Gastrocnemius medialis (tissue), 4 donors: ENCODE measurements at places on chromosomes 2 and 18. TPM values are rescaled to one million over a fixed set of nuclear protein-coding genes. Genes with fewer than 3 reads are reported as not detected.

GRCh38 chr2:219508971-219509779, 5.1 kb upstream of the ASIC4 start:
- peaks cover 20% of the 10 kb centered on the region for H3K27me3 ChIP-seq
- DNase-seq, result no peak
- no peak overlapping the region for H3K27ac ChIP-seq

GRCh38 chr18:13545955-13546354, 180.4 kb downstream of the FAM210A start:
- H3K27me3 ChIP-seq, result no peaks in the 10 kb centered on the region
- no peaks in the 10 kb centered on the region for H3K36me3 ChIP-seq
- H3K4me3 ChIP-seq, result no peak overlapping the region
- peaks cover 21% of the 10 kb centered on the region for H3K4me1 ChIP-seq
- no peak overlapping the region for H3K27ac ChIP-seq

GRCh38 chr2:21039080-21039556, 4.8 kb downstream of the APOB start:
- no peaks in the 10 kb centered on the region for H3K27me3 ChIP-seq
- no peak overlapping the region for H3K4me3 ChIP-seq
- H3K4me1 ChIP-seq, result peaks cover 18% of the 10 kb centered on the region
- no peak for DNase-seq
- H3K27ac ChIP-seq, result peak overlapping the region; percentile 64

- no peak for DNase-seq
- H3K4me3 ChIP-seq, result no peak overlapping the region
- no peak overlapping the region for H3K27ac ChIP-seq
- no peaks in the 10 kb centered on the region for H3K36me3 ChIP-seq
- no peaks in the 10 kb centered on the region for H3K4me1 ChIP-seq
Measured at GRCh38 chr18:78637442-78638402, 341.9 kb upstream of the SALL3 start.

DNA sequence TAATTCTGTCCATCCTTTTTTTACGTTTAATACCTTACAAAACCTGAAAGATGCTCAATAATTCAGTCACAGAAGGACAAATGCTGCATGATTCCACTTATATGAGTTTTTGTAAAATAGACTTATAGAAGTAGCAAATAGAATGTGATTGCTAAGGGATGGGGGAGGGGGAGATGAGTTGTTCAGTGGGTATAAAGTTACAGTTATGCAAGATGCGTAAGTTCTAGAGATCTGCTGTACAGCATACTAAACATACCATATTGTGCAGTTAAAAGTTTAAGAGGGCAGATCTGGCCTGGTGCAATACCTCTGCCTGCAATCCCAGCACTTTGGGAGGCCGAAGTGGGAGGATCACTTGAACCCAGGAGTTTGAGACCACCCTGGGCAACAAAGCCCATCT, 78.8 kb downstream of the TET3 start:
- H3K4me1 ChIP-seq, result no peaks in the 10 kb centered on the region
- DNase-seq, result no peak
- H3K27me3 ChIP-seq, result no peaks in the 10 kb centered on the region
- no peak overlapping the region for H3K27ac ChIP-seq

- no peak for DNase-seq
- H3K4me3 ChIP-seq, result no peak overlapping the region
- H3K27me3 ChIP-seq, result no peaks in the 10 kb centered on the region
- no peaks in the 10 kb centered on the region for H3K36me3 ChIP-seq
Measured at GRCh38 chr18:77995593-77995992, 745.9 kb downstream of the GALR1 start.

RAB6C gene
- total RNA-seq, result not detected

- H3K27ac ChIP-seq, result no peak overlapping the region
- no peak for DNase-seq
- no peaks in the 10 kb centered on the region for H3K27me3 ChIP-seq
- H3K36me3 ChIP-seq, result no peaks in the 10 kb centered on the region
- no peak overlapping the region for H3K4me3 ChIP-seq
- H3K4me1 ChIP-seq, result no peaks in the 10 kb centered on the region
Measured at GRCh38 chr2:14235667-14236066, 396.9 kb upstream of the LRATD1 start.

DNA sequence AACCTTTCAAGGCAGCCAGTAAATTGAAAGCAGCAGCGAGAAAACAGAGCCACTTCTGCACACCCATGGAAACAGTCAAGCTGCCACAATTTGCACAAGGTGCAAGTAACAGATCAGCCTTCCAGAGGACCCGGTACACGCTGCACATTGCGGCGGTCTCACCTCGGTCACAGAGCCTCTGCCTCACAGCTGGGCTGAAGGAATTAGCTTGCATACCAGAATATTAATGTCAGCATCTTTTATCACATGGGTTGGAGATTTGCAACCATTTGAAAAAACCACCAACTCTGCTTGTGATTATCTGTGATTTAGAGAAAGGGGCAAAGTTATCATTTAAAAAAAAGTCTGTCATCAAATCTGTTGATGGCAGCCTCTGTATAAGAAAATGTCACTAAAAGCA, 330.5 kb upstream of the TCF4 start:
- no peaks in the 10 kb centered on the region for H3K27me3 ChIP-seq
- H3K4me1 ChIP-seq, result no peaks in the 10 kb centered on the region
- H3K36me3 ChIP-seq, result no peaks in the 10 kb centered on the region
- H3K4me3 ChIP-seq, result no peak overlapping the region

PARD3B gene
- 2.2 TPM for total RNA-seq

- H3K27me3 ChIP-seq, result no peaks in the 10 kb centered on the region
- no peak overlapping the region for H3K27ac ChIP-seq
- no peak overlapping the region for H3K4me3 ChIP-seq
- DNase-seq, result no peak
- no peaks in the 10 kb centered on the region for H3K4me1 ChIP-seq
Measured at GRCh38 chr2:122326471-122326870, 571.0 kb downstream of the TSN start.

- no peak for DNase-seq
- H3K4me3 ChIP-seq, result no peak overlapping the region
- H3K27ac ChIP-seq, result no peak overlapping the region
- no peaks in the 10 kb centered on the region for H3K36me3 ChIP-seq
- no peaks in the 10 kb centered on the region for H3K4me1 ChIP-seq
Measured at GRCh38 chr18:73366713-73367112, 498.9 kb upstream of the NETO1 start.

- H3K27ac ChIP-seq, result no peak overlapping the region
- H3K4me1 ChIP-seq, result no peaks in the 10 kb centered on the region
- no peak for DNase-seq
- no peak overlapping the region for H3K4me3 ChIP-seq
Measured at GRCh38 chr2:205929246-205929942, 156.6 kb downstream of the INO80D start.

DNA sequence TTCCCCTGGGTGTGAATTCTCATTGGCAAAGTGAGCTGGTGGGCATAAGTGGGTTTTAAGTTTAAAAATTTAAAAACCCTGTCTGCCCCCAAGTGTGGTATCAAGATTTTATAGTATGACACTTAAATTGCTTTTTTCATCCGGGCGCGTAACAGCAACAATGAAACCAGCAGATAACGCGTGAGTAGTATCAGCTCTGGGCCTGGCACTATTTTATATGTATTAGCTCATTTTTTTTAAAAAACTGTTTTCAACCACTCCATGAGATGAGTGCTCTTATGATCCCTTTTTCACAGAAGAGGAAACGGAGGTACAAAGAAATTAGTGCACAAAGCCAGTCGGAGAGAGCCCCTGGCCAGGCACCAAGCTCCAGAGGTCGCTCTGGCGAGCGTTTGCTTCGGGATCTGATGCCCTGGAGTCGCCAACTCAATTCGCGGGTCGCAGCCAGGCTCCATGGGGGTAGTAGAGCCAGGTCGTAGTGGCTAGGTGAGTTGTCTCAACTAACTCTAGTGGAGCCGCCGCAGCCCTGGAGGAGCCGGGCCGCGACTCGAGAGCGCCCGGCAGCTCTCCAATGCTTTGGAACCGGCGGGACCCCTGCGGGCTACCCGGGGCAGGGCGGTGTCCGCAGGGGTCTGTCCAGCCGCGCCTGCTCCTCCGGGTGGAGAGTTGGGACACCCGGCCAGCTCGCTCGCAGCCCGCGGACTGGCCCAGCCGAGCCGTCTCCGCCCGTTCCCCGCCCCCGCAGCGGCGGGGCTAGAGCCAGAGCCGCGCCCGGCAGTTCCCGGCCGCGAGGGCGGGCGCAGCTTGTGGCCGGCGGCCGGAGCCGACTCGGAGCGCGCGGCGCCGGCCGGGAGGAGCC, at the start of gene IL1R1:
IL1R1 (plus strand) TSS at position 777 of the 859 bp plus-strand sequence. CDS start 14,979 bp downstream, outside the sequence.
- peak within 1 kb of the TSS; percentile 94 for H3K27ac ChIP-seq
- H3K36me3 ChIP-seq, result peaks cover 19% of the 10 kb centered on the region
- no peaks in the 10 kb centered on the region for H3K27me3 ChIP-seq

AGFG1 gene
- total RNA-seq, result 75.6 TPM

FN1 gene
- total RNA-seq, result 341 TPM

ANTXR1 gene
- total RNA-seq, result 8.0 TPM

- peak overlapping the region; percentile 76 for H3K4me3 ChIP-seq
- H3K4me1 ChIP-seq, result peaks cover 16% of the 10 kb centered on the region
- no peaks in the 10 kb centered on the region for H3K27me3 ChIP-seq
- H3K36me3 ChIP-seq, result no peaks in the 10 kb centered on the region
- no peak for DNase-seq
- H3K27ac ChIP-seq, result no peak overlapping the region
Measured at GRCh38 chr18:46072959-46073358, 899 bp upstream of the PSTPIP2 start.

- H3K36me3 ChIP-seq, result no peaks in the 10 kb centered on the region
- peak overlapping the region; percentile 32 for H3K27ac ChIP-seq
- H3K4me3 ChIP-seq, result no peak overlapping the region
- H3K4me1 ChIP-seq, result peaks cover 3% of the 10 kb centered on the region
- H3K27me3 ChIP-seq, result no peaks in the 10 kb centered on the region
Measured at GRCh38 chr18:35458677-35459441, 38.9 kb downstream of the INO80C start.

DNA sequence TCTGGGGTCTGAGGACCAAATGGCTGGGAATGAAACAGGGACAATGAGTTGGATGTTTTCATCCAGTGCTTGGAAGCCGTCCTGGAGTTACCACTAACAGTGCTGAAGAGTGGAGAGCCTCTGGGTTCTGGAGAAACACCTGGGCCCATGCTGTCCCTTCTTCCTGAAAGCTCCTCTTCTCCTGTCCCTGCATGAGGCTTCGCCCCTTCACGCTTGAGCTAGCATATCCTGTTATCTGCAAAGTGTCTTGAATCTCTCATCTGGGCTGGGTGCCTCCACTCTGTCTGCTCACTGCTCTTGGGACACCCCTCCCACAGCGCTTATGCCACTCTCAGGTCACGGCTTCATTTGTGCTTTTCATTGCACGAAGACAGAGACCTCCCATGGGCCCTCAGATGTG, 154.5 kb downstream of the MYCN start:
- no peaks in the 10 kb centered on the region for H3K4me1 ChIP-seq
- no peak overlapping the region for H3K27ac ChIP-seq
- DNase-seq, result no peak

C2orf78 gene
- total RNA-seq, result not detected

ALPG gene
- not detected for total RNA-seq

GRCh38 chr2:226426292-226426736, 373.3 kb downstream of the IRS1 start:
- H3K4me1 ChIP-seq, result peaks cover 13% of the 10 kb centered on the region
- DNase-seq, result no peak
- H3K27me3 ChIP-seq, result no peaks in the 10 kb centered on the region
- no peaks in the 10 kb centered on the region for H3K36me3 ChIP-seq

GRCh38 chr2:234047361-234047760, 3.1 kb upstream of the SPP2 start:
- no peak overlapping the region for H3K4me3 ChIP-seq
- H3K4me1 ChIP-seq, result no peaks in the 10 kb centered on the region
- no peak overlapping the region for H3K27ac ChIP-seq

RND3 gene
- total RNA-seq, result 13.7 TPM

- H3K4me3 ChIP-seq, result peak overlapping the region; percentile 60
- peak overlapping the region; percentile 96 for H3K27ac ChIP-seq
- no peaks in the 10 kb centered on the region for H3K27me3 ChIP-seq
- DNase-seq, result peak; percentile 85
- H3K4me1 ChIP-seq, result peaks cover 18% of the 10 kb centered on the region
Measured at GRCh38 chr2:237600205-237600846, 9.8 kb upstream of the RAB17 start.

LCT gene
- 0.13 TPM for total RNA-seq

- no peaks in the 10 kb centered on the region for H3K27me3 ChIP-seq
- no peaks in the 10 kb centered on the region for H3K36me3 ChIP-seq
- no peaks in the 10 kb centered on the region for H3K4me1 ChIP-seq
- DNase-seq, result no peak
- no peak overlapping the region for H3K27ac ChIP-seq
Measured at GRCh38 chr18:13572721-13573120, 153.6 kb downstream of the FAM210A start.

MC2R gene
- not detected for total RNA-seq

AOX1 gene
- total RNA-seq, result 39.3 TPM

SRD5A2 gene
- 0.07 TPM for total RNA-seq

DNA sequence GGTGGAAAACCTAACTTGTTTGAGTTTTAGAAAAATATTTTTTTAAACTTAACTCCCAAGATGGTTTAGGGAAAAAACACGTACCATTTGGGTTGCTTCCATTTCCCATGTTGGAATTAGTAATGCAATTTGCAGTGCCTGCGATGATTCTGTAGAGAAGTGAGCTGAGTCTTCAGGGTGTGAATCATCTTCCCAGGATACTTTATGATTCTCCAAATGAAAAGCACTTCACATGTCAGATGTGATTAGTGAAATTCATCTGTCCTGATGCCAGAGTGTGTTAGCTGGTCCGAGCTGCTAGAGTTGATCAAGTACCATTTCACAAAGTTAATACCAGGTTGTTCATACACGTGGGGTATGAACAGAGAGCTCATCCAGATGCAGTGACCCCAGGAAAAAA, 59.1 kb downstream of the ACOXL start:
- DNase-seq, result no peak
- no peaks in the 10 kb centered on the region for H3K36me3 ChIP-seq
- H3K4me3 ChIP-seq, result no peak overlapping the region
- no peak overlapping the region for H3K27ac ChIP-seq
- no peaks in the 10 kb centered on the region for H3K27me3 ChIP-seq

REG3G gene
- not detected for total RNA-seq

GRCh38 chr2:9406529-9407362, 16.6 kb downstream of the ITGB1BP1 start:
- H3K4me1 ChIP-seq, result no peaks in the 10 kb centered on the region
- no peak overlapping the region for H3K27ac ChIP-seq
- H3K27me3 ChIP-seq, result no peaks in the 10 kb centered on the region
- no peak for DNase-seq

DNA sequence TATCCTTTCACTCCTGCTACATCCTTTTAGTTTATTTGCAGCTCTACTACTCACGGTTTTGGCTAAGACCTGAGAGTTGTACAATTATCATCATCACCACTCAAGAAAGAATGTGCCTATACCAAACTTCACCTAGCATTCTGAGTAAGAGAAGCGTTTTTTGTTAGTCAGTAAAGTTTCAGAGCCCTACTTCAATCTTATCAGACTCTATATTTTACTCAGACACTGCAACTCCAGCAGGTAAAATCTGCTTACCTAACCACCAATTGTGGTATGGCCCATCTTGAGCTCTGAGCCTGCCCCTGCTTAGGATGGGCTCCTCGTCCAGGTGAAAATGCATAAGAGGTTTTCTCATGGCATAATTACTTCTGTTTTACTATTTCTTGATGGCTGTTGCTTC, 37.1 kb downstream of the ICOS start:
- no peak overlapping the region for H3K27ac ChIP-seq
- DNase-seq, result no peak

GRCh38 chr18:31609886-31610285, 18.2 kb downstream of the TTR start:
- no peaks in the 10 kb centered on the region for H3K27me3 ChIP-seq
- no peak overlapping the region for H3K4me3 ChIP-seq
- no peak for DNase-seq
- H3K27ac ChIP-seq, result no peak overlapping the region
- H3K36me3 ChIP-seq, result no peaks in the 10 kb centered on the region

ACTG2 gene
- 0.41 TPM for total RNA-seq

GRCh38 chr18:51076503-51076902, 46.5 kb downstream of the SMAD4 start:
- DNase-seq, result no peak
- no peak overlapping the region for H3K4me3 ChIP-seq
- peaks cover 5% of the 10 kb centered on the region for H3K4me1 ChIP-seq
- no peak overlapping the region for H3K27ac ChIP-seq
